ENCODE measurements at places on chromosomes 13 and 19.
A peak's percentile ranks its signal among the peaks of the same experiment; 100 is the strongest.

- DNase-seq = no peak
Observed at GRCh38 chr13:114261328-114261965, 20.0 kb upstream of the UPF3A start.

DNA sequence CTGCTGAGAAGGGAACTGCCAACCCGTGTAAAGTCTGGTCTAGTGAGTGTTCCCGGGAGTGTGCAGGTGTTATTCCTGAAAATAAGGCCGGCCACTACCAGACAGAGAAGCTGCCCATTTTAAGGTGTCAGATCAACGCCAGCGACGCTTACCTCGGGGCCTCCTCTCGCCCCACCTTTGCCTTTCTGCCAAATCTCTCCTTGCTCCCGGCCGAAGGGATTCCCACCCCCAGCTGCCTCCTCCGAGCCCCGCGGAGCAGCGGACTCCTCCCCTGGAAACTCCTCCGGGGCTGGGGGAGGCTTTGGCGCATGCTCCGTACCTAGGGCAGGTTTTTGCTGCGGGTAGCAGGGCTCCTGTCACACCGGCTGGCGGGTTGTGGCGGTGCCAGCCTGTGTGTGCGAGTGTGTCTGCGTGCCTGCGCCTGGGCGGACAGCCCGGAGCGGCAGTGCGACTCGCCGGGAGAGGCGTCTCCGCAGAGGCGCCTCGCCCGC is at the start of gene HS6ST3:
Gene HS6ST3 (plus strand): TSS at position 359 of the 491 bp plus-strand sequence.
- no peak for DNase-seq

- no peak for DNase-seq
Observed at GRCh38 chr13:49840675-49841074, 48.2 kb upstream of the KPNA3 start.

DNA sequence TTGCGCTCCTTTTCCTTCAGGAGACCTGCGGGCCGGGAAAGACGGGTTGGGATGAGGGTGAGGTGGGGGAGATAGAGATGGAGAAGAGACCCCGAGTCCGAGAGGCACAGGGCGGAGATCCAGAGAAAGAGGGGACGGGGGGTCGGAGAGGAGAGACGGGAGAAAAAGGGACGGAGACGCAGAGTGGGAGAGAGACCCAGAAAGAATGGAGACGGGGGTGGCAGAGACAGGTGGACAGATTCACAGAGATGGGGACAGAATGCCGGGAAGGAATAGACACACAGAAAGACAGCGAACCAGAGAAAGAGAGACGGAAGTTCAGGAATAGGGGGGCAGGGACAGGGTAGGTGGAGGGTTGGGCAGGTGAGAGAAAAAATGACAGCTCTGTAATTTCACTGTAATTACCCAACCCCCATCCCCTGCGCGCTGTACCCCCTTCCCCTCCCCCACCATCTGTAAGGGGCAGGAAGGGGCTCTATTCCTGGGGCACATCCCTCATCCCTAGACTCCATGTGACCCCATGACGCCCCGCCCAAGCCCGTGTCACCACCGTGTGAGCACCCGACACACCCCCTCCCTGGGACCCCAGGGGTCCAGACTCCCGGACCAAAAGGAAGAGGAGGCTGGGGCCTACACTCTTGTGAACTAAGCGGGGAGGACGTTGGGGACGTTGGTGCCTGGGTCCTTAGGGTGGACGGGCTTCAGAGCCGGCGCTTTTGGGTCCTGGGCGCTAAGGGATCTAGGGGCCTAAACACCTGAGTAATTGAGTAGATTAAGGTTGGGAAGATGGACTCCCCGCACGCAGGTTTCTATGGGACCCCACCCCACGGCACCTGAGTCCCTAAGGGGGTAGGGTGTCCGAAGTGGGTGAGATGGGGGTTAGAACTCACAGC is 967 bp downstream of the DBP start:
- peak; percentile 43 for DNase-seq

DNA sequence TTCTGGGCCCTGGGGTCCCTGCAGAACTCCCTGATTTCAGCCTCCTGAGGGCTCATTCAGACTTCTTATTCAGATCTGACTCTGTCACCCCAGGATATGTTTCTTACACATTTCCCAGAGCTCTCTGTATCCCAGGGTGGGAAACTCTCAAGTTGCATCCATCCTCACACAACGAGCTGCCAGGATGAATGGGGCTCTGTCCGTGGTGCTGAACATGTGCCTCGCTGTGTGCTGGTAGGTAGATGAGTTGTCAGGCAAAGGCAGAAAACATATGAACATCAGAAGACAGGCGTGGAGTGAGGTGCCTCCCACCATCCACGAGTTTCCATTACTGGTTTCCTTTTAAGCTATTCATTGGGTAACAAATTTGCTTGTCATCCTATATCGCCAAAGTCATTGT is 11.4 kb upstream of the IGFL1 start:
- DNase-seq = no peak

DNA sequence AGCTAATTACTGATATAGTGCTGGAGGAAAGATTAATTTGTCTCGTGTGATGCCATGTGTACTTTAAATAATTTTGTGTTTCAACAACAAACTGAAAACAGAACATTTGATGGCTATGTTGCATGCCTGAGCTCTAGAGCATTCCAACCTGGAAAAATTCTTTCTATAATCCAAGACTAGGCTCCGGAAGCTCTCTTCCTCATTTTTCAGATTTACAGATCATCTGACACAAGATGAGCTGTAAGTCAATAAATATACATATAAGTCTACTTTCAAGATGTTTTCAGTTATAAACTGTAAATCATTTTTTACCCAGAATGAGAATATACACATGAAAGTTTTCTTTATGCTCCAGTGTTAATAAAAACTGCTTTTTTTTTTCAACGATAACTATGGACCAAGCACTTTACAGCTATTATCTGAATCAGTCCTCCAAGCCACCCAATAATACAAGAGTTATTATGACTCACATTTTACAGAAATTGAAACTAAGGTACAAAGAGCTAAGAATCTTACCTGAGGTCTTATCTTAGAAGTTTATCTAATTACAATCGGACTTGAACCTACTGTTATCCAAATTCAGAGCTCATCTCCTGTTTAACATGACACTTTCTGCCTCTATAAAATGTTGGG is 6.4 kb upstream of the FOXO1 start:
- DNase-seq = no peak

GRCh38 chr13:89496478-89496877 is 1825.3 kb downstream of the SLITRK5 start:
- DNase-seq = no peak

DNA sequence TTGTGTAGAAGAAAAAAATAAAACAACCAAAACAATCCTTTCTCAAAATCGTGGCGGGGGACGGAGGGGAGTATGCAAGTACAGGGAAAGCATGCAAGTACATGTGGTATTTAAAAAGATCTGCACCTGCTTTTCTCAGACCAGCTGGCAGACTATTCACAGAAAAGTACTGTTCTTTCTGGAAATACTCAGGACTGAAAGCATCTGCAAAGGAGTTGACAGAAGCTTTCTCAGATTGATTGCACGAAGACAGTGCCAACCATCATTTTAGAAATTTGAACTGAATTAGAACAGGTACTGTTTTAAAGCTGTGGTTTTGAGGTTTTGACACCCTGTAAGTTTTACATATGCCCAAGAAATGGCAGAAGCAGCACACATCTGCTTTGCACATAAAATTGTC is 19.8 kb upstream of the PCDH8 start:
- DNase-seq = no peak

GRCh38 chr13:77545626-77546412 is 10.3 kb downstream of the SCEL start:
- DNase-seq = no peak

- no peak for DNase-seq
Observed at GRCh38 chr13:42715909-42716308, 65.5 kb upstream of the FAM216B start.

GRCh38 chr13:94602467-94602866 is 810 bp downstream of the GPR180 start:
- DNase-seq = no peak

DNA sequence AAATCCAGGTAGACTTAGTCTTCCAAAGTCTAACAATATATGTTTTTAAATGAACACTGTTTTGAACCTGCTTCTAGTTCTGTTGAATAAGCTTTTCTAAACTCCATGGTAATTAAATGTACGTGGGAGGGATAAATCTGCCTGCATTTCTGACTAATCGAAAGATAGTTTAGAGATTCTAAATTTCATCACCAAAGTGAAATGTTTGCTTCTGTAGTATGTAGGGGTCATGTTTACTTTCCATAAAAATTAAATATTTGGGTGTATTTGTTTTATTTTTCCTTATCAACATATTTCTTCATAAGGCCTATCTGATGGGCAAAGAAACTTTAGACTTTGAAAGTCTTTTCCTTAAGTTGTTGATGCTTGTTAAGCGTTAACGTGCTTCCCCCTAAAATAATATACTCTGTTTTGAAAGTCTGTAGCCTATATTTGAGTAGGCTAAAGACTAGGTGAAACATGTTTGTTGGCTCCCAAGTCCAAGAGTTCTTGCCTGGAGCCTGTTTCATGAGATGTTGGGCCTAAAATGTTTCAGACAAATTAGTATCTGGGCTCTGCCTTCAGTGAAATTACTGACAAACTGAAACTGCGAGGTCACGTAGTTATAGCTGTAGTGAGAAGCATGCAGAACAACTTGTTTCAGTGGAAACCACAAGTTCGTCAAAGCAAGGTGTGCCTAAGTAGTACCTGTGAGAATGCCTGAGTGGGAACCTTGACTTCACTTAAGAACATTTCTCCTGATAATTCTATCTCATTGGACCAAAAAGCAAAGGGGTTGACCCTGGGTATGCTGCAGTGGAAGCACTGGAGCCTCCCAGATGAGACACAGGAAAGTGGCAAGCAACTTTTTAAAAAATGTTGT is 126.2 kb downstream of the LMO7 start:
- peak; percentile 54 for DNase-seq

DNA sequence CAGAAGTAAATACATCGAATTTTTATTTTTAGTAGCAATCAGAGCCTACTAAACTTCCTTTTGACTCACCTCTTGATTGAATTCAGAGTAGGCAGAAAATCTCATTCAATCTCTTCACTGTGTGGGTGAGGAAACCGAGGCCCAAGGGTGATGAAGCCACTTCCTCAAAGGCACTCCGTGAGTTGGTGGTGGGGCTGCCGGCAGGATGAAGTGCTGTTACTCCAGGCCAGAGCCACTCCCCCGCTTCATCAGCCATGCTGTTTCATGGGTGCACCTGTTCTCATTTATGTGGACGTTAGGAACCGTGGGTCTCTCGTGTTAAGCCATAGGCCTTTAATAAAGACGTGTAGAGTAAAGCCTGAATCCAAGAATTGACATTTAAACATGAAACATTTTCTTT is 13.2 kb downstream of the ING1 start:
- DNase-seq = peak; percentile 66

- DNase-seq = no peak
Observed at GRCh38 chr19:1392939-1393530, 8.3 kb downstream of the GAMT start.

- no peak for DNase-seq
Observed at GRCh38 chr13:113126265-113127150, 3.9 kb downstream of the F10 start.

DNA sequence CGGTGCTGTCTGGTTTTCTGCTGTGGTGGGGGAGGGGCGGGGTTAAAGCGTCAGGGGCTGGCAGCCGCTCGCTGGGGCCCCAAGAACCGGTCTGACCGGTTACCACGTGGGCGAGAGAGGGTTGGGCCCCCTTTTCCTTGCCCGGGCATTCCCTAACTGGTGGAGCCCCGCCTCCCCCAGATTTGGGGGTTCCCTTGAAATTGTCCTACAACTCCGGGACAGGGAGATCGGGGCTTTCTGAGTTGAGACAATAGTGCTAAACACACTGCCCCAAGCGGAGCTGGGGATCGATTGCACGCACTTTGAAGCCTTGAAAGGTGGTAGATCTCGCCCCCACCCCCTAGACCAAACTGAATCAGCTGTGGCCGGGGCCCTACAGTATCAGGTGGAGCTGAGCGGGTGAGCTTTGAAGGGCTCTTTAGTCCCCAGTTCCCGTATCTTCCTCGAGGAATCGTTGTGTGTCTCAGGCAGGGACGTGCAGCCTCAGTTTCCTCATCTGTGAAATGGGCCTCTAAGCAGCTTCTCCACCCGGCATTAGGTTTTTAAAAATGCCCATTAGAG is 4.8 kb downstream of the IER2 start:
- DNase-seq = peak; percentile 89

GRCh38 chr13:33285420-33286124 is at the start of gene STARD13:
Gene STARD13 (minus strand): TSS chr13:33285755. CDS start chr13:33285638, 117 bp downstream.
- DNase-seq = no peak

DNA sequence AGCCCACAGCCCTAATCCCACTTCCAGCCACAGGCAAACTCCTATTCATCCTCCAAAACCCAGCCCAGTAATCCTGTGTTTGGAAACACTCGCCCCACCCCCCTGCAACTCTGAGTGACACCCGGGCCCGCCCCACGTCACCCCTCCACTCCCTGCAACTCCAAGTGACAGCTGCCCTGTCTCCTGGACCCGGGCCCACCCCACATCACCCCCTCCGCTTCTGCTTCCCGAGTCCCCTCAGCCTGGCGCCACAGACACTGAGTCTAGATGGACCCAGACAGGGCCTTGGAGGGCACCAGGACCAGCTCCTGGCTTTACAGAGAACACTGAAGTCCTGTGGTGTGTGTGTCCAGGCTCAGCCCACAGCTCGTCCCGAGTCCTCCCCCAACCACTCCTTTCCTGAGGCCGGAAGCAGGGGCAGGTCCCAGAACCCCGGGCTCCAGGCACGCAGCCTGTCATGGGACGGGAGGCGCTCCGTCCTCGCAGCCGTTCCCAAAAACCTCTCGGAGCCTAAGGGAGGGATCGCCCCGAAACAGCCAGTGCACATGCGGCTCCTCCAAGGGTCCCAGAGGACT is 7.7 kb downstream of the REXO1 start:
- no peak for DNase-seq

Data from CD4-positive, alpha-beta T cell treated with Interleukin-17A for 1 hour (primary cell).